SJSA1 (cell line): ENCODE measurements at places on chromosomes 4 and X.

GRCh38 chrX:1450361-1451161, 2.1 kb downstream of the ASMTL start:
- DNase-seq, result no peak

- peak; percentile 76 for DNase-seq
Measured at GRCh38 chr4:76950052-76950955, 752 bp downstream of the SEPTIN11 start.

GRCh38 chr4:82469791-82470345, 39.5 kb downstream of the ENOPH1 start:
- no peak for DNase-seq

GRCh38 chrX:43939187-43939926, 33.8 kb downstream of the NDP start:
- DNase-seq, result no peak

DNA sequence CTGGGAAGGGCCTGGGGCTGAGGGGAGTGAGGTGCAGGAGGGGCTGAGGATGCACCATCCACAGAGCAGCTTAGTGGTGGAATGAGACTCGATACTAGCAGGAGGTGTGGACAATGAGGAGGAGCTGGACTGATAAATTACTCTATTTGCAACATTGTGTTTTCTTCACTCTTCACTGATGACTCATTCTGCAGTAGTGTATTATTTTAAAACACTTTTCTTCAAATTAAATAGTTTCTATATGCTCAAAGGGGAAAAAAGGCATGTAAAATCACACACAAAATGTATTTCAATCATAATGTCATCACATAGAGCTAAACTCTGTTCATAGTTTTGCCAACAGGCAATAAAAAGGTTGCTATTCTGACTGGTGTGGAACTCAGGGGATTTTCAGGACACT, 467.0 kb upstream of the CTSO start:
- DNase-seq, result no peak

- no peak for DNase-seq
Measured at GRCh38 chr4:139501117-139501516, 47.2 kb downstream of the RAB33B start.
